ENCODE measurements at places on chromosomes 16 and 17.

DNA sequence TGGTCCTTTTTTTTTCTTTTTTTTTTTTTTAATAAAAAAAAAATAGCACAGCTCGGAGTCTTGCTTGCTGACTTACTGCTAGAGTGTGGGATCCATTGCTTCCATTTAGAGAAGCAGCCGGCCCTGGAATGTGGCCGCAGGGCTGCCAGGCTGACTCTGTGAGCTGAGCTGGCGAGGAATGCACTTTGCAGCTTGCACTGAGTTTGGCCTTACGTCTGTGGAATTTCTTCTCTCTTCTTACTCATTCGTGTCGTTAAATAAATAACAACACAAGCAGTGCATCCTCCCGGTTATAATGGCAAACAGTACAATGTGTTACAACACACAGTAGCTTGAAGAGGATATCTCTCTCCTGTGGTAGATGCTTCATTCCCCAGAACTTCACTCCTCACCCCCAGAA, 69.2 kb downstream of the PRKCB start:
- no peak for DNase-seq

DNA sequence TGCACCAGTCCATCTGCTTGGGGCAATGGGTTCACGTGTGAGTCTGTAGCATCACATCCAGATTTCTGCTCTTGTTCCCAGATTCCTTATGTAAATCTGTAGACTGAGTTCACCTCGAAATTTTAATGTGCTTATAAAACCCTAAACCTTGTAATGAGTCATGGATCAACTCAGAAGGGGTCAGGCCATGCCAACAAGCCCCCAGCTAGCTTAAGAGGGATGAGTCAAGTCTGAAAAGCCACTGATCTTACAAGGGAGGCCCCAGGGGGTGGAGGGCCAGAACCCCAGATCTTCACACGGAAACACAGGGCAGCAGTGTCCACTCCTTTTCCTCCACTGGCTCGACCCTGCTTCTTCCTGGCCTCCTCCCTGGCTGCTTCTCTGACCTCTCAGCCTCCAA, 399.1 kb upstream of the CDH5 start:
- no peak for DNase-seq

- no peak for DNase-seq
Measured at GRCh38 chr16:12054868-12055267, 78.3 kb downstream of the SNX29 start.

GRCh38 chr16:30051518-30051917, 14.0 kb upstream of the ALDOA start:
- no peak for DNase-seq

GRCh38 chr16:75481475-75481874, 13.8 kb downstream of the CHST6 start:
- DNase-seq = no peak

- DNase-seq = no peak
Measured at GRCh38 chr17:8451933-8452614, 16.4 kb downstream of the NDEL1 start.

GRCh38 chr16:1929105-1929504, 10.9 kb upstream of the HS3ST6 start:
- no peak for DNase-seq

DNA sequence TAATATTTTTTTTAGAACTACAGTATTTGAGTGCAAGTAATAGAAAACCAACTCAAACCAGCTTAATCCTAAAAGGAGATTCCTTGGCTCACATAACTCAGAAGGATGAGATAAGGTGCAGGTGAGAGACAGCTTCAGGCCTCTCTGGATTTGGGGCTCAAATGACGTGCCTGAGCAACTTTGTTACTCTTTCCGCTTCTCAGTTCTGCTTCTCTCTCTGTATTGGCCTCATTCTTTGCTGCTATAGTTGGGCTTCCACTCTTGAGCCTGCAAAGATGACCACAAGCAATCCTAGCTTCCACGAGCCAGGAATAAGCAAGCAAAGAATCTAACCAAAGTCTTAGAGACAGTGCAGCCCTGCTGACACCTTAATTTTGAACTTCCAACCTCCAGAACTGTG, 45.0 kb upstream of the NLK start:
- DNase-seq = no peak

DNA sequence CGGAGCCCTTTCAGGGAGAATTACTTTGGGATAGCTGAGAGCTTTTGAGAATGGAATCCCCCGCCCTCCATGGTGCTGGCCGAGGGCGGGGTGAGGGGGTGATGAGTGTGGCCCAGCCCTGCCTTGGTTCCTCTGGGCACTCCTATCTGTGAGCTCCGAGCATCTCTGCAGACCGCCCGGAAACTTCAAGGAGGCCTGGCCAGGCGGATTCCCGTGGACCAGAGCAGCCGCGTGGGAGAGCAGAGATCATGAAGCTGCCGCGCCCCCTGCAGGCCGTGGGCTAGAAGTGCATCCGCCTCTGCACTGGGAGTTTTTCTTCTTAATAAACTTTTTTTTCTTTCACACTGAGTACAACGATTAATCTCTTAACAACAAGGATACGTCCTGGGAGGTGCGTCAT, 392.9 kb upstream of the EEF2KMT start:
- DNase-seq = peak; percentile 46

GRCh38 chr17:40111221-40112128, 10.3 kb upstream of the MSL1 start:
- peak; percentile 70 for DNase-seq

Measured in substantia nigra (tissue), 51 donors.